ENCODE measurements at places on chromosomes 11 and 22. TPM values are rescaled to one million over a fixed set of nuclear protein-coding genes. Genes with fewer than 3 reads are reported as not detected.

GRCh38 chr22:38097058-38097457, 13.1 kb upstream of the SLC16A8 start:
- no peak for DNase-seq

DNA sequence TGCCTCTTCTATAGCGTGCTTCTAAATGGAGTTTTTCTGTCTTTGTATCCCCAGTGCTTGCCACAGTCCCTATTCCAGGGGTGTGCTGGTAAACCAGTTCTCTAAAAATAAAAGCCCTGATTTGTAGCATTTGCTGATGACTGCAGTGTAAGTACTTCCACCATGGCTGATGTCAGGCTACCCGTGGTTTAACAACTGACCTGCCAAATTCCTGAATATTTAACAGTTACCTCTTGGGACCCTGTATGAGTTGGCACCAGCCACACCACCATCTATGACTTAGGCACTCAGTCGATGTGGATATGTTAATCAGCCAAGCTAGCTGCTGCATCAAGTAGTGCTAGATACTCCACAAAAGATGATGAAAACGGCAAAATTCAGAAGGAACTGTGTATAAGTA, 94.0 kb upstream of the MTNR1B start:
- DNase-seq = no peak

DNA sequence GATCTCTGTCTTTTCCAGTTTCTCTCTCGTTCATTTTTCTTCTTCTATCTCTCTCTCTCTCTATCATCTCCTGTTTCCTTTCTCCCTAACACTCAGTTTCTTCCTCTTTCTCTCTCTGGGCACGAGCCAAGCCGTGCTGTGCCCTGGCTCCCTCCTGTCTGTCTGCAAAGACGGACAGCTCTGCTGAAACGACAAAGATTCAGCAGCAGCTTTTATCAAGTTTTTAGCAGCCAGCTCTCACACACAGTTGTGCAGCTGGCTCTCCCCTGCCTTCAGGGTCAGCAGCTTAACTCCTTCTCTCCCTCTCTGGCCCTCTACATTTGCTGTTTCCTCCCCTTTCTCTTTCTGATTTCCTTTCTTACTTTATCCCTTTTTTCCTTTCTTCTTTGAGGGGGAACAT, 352.0 kb upstream of the MPPED2 start:
- DNase-seq = no peak

GRCh38 chr22:29824677-29825076, 13.4 kb downstream of the ASCC2 start:
- no peak for DNase-seq

DNA sequence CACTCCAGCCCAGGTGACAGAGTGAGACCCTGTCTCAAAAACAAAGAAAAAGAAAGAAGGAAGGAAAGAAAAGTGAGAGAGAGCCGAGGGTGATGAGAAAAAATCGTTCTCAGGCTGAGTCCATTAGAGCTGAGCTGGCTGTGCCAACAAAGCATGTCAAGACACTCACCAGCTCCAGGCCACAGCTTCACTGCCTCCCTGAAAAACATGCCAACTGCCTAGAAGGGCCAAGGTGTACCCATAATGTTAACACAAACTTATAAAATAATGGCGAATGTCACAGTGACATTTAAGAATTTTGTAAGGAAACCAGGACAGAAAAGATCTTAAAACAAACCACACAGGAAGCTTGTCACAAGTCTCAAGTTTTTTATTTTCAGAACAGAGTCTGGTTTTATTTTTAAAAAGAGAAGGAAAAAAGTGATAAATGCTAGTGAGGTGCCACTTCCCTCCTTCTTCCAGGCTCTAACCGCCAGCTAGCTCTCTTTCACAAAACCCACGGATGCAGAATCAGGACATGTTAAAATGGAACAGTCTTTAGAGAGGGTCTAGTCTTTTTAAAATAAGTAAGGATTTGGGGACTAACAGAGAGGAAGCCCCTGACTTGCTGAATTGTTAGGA, 5.1 kb downstream of the TMEM121B start:
- DNase-seq = no peak

GRCh38 chr22:49975543-49976389, 15.2 kb downstream of the PIM3 start:
- peak; percentile 54 for DNase-seq

DNA sequence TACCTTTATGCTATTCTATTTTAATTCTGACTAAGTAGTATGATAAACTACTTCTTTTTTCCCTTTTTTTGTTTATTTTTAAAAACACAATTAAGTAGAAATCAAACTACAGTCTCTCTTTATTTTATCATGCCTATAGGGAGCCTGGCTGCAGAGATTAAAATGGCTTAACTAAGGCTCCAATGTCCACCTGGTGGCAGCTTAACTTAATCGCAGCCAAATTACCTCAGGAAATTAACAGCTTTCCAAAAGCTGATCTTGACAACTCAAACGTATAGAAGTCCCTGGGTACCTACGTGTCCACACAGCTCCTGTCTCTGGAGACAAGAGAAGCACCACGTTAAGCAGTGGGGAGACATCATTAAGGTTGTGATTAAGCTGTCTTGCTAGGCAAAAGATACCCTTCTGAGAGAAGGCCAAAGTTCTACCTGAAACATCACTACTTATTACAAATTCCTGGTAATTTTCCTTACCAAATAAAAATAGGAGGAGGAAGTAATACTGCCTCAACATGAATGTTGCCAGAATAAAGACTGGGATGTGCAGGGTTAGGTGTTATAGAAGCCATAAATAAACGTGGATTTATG, 63.2 kb upstream of the SNX19 start:
- no peak for DNase-seq

GRCh38 chr22:35155403-35156025, 89.6 kb downstream of the ISX start:
- DNase-seq = no peak

DNA sequence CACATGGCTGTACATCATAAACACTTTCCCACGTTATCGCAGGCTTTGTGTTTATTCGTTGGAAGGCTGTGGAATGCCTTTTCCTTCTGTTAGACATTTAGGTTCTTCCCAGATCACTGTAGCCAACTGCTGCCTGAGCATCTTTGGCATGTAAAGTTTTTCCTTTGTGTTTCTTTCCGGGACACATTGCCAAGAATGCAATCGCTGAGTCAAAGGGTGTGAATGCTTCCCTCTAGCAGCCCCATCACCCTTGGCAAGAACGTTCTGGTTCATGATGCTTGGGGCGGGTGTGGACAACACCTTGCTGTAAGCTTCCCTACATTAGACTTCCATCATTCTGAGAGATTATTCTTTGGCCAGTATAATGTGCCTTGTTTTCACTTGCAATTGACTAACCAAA, 136.2 kb downstream of the OSBP2 start:
- DNase-seq = no peak

OR52M1 gene
- total RNA-seq = not detected

DNA sequence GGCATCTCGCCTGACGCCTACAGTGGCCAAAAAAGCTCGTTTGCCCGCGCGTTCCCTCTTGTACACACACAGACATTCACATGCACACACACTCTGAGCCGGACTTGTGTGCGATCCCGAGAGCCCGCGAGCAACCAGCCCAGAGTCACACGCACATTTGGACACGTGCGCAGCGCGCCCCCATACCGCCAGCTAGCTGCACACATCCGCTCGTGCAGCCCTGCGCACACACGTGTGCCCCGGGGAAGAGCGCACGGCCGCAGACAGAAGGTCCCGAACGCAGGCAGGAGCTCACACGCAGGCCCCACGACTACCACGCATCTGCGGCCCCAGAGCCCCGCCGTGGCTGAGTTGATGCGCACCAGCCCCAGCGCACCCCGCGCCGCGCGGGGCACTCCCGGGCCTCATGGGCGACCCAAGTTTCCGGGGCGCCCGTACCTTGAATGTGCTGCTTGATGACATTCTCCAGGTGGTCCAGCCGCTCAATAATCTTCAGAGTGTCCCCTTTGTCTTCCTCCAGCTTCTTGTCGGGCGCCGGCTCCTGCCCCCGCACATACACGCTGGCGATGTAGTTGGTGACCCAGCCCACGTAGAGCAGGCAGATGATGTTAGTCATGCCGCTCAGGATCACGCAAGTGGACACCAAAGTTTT, 758 bp downstream of the GALNT18 start:
- DNase-seq = peak; percentile 69

GRCh38 chr11:41950470-41951143, 491.2 kb upstream of the LRRC4C start:
- DNase-seq = no peak

Measured in sciatic nerve (tissue), 2 donors.